GM12891 (cell line): ENCODE measurements at places on chromosomes 6 and 20.
A peak's percentile ranks its signal among the peaks of the same experiment; 100 is the strongest.

GRCh38 chr6:128204616-128205015 is 303.8 kb upstream of the THEMIS start:
- DNase-seq = no peak

DNA sequence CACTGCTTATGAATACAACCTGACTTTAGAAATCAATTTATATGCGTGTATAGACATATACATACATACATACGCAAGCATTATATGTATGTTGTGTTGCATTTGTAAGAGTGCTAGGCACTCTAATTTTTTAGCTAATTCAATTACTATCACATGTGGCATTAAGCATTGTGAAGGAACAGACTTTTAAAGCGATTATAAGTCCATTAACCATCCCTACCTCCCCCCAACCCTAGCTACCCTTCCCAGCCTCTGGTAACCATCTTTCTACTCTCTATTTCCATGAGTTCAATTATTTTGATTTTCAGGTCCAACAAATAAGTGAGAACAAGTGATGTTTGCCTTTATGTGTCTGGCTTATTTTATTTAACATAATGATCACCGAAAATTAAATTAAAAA is 453.8 kb downstream of the DOK5 start:
- DNase-seq = no peak

DNA sequence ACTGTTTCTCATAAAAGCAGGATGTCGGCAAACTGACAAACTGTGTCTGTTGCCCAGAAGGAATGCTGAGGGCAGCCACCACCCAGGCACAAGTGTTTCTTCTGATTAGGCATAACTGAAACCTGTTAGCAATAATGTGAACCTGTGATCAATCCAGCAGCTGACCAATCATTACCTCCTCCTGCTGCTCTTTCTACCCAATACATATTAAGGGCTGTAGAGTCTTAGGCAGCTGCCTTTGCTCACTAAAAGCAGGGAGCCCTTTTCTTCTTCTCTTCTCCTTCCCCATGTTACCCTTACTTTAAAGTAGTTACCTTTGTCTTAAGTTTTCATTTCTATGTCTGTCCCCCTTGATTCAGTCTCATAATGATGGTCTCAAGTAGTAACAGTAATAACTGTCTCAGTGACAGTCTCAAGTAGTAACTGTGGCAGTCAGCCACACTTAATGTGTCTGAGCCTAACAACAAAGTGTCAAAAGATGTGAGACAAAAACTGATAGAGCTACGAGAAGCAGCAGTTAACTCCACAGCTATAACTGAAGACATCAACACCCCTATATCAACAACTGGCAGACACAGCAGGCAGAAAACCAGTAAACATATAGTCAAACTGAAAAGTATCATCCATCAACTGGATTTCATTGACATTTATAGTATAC is 37.0 kb downstream of the RANBP9 start:
- DNase-seq = no peak

DNA sequence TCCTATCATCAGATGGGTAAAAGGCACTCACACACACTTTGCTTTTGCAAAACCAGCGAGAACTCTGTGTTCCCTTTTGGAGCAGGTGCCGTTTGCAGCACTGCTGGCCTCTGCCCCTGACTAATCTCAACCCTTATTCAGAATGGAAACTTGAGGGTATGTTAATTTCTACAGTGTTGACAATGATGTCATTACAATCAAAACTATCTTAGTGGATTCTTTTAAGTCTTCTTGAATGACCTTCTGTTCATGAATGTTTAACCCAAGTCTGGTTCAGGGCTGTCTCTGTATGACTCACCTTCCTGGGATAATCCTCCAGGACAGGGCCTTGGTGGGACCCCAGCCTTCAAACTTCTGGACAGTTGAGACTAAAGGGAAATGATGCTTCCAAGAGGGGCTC is 197.9 kb downstream of the CDH4 start:
- DNase-seq = no peak

- DNase-seq = no peak
Measured at GRCh38 chr6:101779051-101779844, 385.7 kb downstream of the GRIK2 start.

DNA sequence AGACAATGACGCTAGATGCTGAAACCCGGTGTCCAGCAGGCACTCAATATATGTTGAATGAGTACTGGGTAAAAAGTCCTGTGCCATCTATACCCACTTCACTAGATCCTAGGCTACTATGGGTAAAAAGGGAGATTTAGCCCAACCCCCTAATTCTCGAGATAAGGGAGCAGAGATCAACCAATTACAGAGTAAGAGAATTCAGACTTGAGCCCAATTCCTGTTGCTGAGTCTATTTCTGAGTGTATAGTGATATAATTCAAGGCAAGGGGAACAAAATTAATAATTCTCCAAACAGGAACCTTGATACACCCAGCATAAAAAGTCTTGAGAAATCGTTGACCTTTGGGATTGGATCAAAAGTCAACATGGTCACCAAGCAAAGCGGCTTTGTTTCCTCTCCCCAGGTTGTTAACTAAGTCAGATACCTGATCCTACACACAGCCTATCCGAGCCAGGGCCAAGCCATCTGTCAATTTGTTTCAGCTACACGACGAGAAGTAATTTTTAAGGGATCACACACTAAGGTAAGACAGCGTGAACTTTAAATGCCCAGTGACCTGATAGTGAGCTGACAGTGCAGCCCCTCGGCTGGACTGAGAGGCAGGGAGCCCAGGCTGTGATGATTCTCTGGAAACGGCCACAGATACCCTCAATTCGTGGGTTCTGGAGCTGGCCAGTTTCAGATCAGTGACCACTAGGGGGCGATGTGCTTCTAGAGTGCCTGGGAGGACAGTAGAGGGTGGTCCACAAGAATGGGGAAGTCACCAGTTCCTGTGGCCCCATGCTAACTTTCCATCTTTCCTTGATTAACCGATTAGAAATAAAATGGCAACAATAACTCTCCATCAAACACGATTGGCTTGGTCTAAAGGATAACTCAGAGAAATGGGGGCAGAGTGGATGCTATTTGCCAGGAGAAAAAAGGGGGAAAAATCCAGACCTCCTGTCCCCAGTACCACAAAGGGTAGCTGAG is 46.2 kb downstream of the SLC22A23 start:
- no peak for DNase-seq

- DNase-seq = no peak
Measured at GRCh38 chr20:51026269-51026668, 3.4 kb upstream of the KCNG1 start.

GRCh38 chr20:17343091-17343490 is 116.3 kb downstream of the PCSK2 start:
- DNase-seq = no peak

- DNase-seq = no peak
Measured at GRCh38 chr20:31572042-31572700, 32.9 kb upstream of the ID1 start.

GRCh38 chr6:106609699-106610098 is 19.6 kb downstream of the RTN4IP1 start:
- DNase-seq = no peak

DNA sequence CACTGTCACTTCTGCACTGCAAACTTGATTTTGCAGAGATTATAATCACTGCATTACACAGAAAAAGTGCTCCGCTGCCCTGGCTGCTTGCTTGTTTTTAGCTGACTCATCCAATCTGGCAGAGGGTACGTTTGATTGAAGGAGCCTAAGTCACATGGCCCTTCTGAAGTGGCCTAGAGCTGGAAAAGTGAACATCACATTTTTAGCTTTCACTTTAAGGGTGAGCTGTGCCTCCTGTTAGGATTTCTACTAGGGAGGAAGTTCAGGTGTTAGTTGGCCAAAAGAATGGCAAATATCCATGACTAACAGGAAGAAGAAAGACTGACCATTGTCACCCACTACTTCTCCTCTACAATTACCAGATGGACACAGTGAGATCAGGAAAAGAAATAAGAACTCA is 889.1 kb upstream of the MAP3K7 start:
- DNase-seq = peak; percentile 6

DNA sequence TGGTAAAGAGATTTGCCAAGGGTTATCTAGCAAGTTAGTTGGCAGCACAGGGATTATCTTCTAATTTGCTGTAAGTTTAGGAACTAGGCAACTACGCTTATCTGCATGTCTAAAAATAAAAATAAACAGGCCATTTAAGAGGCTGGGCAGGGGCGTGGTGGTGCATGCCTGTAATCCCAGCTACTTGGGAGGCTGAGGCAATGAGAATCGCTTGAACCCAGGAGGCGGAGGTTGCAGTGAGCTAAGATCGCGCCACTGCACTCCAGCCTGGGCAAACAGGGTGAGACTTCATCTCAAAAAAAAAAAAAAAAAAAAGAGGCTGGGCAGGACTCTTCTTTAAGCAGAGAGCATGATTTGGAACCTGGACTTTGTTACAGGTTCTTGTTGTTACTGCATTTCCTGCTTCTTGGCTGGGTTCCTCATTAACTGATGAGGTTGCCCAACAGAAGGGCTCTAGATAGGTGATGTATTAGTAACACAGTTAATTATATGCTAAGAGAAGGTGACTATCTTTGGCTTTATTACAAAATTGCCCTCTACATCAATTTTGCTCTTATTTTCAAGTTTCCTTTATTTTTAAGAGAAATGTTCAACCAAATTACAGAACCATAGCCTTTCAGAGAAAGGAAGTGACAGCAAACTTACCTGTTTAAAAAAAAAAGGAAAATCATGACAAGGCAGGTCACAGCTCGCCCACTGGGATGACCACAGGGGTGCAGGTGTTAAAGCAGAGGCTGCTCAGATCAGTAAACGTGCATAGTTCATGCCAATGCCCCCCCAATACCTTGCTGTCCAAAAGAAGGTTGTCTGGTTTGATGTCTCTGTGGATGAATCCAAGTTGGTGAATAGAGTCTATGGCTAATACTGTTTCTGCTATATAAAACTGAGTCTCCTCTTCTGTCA is 32.5 kb downstream of the STK38 start:
- DNase-seq = no peak
